ENCODE measurements at places on chromosomes 5 and 9.

- no peak for DNase-seq
Observed at GRCh38 chr9:34624475-34625185, 4.2 kb downstream of the ARID3C start.

- no peak for DNase-seq
Observed at GRCh38 chr5:30405821-30406220, 787.7 kb upstream of the CDH6 start.

- DNase-seq: no peak
Observed at GRCh38 chr5:159402311-159402710, 72.0 kb upstream of the IL12B start.

DNA sequence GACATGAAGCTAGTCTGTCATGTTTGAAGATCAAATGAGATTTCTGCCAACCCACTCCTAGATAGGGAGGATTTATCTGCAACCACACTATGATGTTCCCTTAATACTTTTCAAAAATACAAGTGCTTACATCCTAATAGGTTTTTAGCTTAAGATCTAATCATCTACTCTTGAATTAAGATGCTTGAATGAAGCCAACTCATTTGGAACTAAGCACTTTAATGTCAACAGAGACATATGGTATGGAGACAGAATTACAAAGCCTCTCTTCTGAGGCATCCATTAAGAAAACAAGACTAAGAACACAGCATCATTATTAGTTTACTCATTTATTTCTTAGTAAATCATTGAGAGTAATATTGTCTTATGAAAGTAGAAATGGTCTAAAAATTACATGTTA, 139.3 kb upstream of the NFIB start:
- DNase-seq: no peak

- no peak for DNase-seq
Observed at GRCh38 chr5:3596857-3597166, 1.2 kb downstream of the IRX1 start.

DNA sequence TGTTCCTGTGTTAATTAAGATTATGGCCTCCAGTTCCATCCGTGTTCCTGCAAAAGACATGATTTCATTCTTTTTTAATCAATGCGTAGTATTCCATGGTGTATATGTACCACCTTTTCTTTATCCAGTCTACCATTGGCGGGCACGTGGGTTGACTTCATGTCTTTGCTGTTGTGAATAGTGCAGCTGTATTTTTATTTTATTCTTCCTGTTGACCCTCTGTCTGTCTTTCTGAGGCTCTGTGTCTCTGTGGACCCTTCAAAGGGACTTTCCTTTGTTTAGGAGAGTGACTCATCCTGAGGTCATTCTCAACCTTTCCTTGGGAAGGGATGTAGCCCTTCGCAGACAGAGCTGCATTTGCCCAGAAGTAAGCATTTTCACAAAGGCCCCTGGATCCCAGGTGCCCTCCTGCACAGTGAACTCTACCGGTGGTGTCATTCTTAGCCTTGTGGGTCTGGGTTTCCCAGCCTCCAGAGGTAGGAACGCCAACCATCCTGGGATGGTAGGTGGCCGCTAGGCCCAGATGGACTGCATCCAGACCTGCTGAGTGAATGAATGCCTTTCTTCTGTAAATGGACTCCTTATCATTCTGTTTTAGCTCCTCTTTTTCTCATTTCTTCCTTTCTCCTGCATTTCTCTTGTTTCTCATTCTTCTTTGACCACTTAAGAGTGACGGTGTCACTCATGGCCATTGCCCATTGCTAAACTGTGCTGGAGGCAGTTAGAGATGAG, 22.4 kb downstream of the TRIO start:
- no peak for DNase-seq

GRCh38 chr9:70043689-70044489, at the start of gene MAMDC2:
Gene MAMDC2 (plus strand): TSS chr9:70043848. CDS start chr9:70044198, 350 bp downstream.
- no peak for DNase-seq

Data from RWPE2 (cell line).